Ascending aorta (tissue), 2 donors: ENCODE measurements at places on chromosomes 3 and 15.

- no peak for DNase-seq
Observed at GRCh38 chr3:107421170-107421792, 44.0 kb downstream of the CCDC54 start.

DNA sequence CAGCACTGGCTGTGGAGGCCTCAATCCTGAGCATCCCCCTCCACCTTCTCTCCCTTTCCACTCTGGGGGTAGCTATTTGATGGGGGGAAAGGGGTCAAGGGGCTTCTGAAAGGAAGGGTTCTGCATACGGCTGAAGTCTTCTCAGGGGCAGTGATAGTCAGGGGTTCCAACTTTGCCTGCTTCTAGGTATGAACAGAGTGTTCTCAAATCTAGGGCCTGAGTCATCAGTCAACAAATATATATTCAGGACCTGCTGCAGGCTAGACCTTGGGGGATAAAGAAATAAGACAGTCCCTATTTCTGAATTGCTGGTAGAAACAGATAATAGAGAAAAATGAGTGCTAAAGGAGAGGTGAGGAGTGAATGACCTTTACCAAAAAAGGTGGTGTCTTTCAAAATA lies 12.8 kb downstream of the RGMA start:
- DNase-seq: no peak

DNA sequence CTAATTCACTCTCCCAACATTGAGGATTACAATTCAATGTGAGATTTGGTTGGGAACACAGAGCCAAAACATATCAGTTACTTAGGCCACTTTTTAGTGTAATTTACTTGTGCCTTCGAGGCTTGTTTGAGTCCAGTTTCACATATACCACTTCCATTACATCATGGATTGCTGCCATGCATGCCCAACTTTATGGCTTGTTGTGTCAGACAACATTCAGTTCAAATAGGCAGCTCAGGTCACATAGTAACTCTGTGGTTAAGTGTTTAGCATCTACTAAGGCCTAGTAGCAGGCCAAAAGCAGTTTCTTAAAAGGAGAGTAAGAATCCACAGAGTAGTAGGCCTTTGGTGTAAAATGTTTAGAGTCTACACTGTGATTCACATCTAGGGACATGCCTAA lies 164.3 kb upstream of the GMNC start:
- no peak for DNase-seq

DNA sequence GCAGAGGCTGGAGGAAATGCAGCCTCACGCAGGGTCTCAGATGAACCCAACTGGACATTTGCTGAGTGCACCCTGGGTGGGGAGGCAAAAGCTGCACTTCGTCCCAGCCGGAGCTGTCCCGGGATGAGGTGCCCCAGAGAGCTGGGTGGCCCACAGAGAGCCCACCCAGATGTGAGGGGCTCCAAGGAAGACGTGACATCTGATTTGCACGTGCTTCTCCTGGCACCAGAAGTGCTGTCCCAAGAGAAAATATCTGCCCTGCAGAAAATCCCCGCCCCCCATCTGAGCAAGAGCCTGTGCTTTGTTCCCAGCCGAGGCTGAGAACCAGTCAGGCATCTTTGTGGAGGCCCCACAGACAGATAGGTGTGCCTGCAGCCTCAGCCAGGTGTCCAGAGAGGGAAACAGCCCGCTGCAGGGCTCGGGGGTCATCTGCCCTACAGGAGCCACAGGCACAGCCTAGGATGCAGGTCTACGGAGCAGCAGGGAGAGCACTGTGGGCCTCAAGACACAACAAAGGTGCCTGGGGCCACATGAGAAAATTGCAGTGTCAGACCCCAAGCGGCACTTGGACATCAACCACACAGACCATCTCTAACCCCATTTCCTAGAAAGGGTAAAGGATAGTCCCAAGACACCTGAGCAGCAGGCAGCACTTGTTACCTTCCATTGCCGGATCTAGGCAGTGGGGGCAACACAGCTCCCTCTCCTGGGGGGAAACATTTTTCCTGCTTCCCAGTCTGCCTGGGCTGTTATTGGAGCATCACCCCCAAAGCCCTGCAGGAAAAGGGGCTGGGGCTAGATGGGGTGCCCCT lies 5.8 kb downstream of the TMIE start:
- DNase-seq: peak; percentile 55

- DNase-seq: peak; percentile 69
Observed at GRCh38 chr3:24185738-24186384, 240.8 kb downstream of the NR1D2 start.

DNA sequence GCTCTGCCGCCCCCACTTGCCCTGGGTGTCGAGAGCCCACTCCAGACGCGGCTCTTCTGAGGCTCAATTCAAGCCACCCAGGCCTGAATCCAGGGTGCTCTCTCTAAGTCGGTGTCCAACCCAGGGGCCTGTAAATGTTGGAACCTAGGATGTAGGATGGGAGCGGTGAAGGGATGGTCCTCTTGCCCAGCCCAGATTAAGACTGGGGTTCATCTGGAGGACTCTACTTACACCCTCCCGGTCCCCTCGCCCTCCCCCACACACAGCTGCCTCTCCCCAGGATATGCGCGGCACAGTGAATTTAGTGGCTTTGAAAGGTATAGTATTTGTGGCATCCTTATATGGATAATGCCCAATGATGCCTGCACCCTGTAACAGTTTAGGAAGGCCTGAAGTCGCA lies 822 bp upstream of the FBN1 start:
- DNase-seq: no peak

GRCh38 chr3:72318504-72319193 lies 529.6 kb downstream of the SHQ1 start:
- DNase-seq: no peak
